ENCODE measurements at places on chromosomes 16 and 17. TPM values are rescaled to one million over a fixed set of nuclear protein-coding genes. Genes with fewer than 3 reads are reported as not detected.

GRCh38 chr17:7587420-7588151, 2.3 kb downstream of the SOX15 start:
- no peak for DNase-seq

DNA sequence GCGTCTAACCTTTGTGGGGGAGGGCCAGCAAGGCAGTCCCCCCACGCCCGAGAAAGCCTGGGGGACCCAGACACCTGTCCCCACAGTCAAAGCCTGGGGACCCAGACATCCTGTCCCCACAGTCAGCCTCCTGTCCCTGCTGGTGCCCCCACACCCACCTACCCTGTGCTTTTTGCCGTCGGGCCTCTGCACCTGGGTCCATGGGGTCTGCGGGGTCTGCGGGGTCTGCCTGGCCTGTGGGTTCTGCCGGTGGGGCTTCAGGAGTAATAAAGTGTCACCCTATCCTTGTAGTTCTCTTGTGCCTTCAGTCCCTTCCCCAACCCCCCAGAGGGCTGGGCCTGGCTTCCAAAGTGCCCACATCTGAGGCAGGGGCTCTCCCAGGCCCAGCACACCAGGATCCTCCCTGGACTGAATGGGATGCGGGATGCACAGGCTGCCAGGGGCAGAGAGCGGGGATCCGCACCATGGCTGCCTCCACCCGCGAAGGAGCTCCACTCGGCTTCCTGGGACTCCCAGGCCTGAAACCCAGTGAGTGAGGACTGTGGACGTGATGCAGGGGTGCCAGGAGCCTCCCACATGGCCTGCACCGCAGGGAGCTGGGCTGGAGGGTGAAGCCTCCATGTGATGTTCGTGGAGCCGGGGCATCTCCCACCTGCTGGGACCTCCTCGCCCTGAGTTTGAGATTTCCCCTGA, 16.3 kb upstream of the DPEP1 start:
- DNase-seq: no peak

DNA sequence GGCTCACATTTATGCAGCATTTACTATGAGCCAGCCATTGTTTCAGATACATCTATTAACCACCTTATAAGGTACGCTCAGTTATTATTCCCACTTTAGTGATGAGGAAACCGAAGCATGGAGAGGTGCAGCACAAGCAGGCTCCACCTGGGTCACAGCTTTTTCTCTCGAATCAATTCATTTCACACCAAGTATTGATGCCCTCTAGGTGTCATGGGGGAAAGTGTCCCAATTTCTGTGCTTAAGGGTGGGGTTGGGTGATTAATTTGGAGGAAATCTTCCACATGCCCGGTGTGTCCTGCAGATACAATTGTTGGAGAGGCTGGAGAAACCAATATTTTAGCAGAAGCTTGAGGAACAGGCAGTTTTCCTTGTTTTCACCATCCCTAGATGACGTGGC, 62.7 kb upstream of the DNAJA2 start:
- no peak for DNase-seq

DNA sequence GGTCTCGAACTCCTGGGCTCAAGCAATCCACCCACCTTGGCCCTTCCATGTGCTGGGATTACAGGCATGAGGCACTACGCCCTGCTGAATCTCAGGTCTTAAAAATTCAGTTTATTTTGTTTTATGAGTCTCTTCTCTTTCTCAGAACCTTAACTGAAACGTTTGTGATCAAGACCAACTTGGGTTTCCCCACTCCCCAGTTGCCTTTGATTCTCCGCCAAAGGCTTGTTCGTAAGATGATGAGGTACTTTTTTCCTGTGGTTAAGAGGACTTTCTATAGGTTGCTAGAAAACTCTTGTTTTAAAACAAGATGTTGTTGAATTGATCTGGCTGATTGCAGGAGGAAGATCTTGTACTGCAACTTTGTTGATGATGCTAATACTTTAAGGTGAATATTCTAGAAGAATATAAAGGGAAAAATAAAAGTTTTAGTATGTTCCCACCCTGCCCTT, 11.7 kb downstream of the ABCC1 start:
- DNase-seq: no peak

The DBNDD1 gene
- polyA plus RNA-seq: 7.2 TPM

DNA sequence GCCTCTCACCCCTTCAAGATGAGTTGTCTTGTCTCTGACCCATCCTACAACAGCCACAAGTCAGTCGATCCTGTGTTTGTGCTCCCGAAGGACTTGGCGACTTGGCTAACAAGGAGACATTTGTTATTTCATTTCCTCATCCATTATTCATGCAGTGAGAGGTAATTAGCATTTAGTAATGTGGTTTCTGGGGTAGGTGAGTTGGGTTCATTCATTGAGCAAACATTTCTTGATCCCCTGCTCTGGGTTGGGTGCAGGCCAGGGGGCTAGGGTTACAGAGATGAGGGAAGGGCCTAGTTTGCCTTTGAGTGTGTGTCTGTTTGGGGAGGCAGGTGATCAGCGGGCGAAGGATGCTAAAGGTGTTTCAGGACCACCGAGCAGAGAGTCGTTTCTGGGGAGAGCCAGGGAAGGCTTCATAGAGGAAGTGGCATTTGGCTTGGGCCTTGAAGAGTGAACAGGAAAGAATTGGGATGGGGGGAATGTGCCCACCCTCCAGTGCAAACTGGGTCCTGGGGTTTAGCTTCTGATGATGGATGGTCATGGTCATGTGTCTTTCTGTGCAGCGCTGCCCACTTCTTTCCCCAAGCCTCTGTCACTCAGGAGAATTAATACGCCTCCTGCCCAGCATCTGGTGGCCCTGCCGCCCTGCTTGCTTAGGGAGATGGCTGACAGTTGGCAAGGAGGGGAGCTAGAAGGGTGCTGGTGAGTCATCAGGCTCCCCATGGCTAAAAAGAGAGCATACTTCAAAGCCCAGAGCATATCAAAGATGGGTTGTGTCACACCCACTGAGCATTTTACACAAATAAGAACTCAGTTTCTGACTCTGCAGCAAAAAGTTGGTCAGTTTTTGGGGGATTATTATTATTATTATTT, 38.5 kb downstream of the MSI2 start:
- no peak for DNase-seq

DNA sequence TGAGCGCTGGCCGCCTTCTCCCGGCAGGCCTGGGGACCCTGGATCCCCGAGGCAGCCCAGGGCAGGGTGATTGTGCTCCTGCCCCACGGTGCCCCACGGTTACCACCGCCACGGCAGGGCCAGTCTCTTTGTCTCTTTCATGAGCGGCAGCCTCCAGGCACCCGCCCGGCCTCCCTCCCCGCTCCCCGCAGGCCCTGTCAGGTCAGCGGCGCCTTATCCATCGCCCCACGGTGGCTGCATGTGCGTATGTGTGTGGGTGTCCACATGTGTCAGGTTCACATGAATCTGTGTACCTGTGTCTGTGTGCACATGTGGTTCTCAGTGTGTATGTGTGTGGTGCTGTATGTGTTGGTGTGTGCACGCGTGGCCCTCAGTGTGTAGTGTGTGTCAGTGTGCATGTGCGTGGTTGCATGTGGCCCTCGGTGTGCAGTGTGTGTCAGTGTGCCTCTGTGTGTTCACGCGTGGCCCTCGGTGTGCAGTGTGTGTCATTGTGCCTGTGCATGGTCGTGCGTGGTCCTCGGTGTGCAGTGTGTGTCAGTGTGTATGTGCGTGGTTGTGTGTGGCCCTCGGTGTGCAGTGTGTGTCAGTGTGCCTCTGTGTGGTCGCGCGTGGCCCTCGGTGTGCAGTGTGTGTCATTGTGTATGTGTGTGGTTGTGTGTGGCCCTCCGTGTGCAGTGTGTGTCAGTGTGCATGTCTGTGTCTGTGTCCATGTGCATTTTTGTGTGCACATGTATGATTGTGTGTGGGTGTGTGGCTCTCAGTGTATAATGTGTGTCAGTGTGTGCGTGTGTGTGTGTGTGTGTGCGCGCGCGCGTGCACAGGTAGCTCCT, 239.2 kb upstream of the GSE1 start:
- no peak for DNase-seq

The ADAM11 gene
- not detected for polyA plus RNA-seq

DNA sequence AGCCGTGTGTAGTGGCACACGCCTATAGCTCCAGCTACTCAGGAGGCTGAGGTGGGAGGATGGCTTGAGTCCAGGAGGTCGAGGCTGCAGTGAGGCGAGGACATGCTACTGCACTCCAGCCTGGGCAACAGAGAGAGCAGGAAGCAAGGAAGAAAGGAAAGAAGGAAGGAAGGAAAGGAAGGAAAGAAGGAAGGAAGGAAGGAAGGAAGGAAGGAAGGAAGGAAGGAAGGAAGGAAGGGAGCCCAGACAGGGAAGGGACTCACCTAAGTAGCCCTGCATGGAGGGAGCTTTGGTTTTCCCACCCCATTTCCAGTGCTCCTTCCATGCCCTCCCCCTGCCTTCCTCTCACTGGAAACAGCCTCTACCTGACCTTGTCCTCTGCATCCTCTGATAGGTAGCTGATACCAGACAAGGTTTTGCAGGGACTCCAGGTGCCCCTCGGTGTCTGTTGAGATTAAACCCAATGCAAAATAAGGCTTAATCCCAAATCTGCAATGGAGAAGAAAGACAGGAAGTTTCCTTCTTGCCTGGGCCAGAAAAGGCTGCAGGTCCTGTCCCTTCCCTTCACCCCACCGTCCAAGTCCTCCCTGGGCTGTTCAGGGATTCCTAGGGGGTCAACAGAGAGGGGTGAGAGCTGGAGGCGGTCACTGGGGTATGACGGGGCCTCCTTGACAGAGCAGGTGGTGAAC, 21.5 kb upstream of the CA4 start:
- no peak for DNase-seq

DNA sequence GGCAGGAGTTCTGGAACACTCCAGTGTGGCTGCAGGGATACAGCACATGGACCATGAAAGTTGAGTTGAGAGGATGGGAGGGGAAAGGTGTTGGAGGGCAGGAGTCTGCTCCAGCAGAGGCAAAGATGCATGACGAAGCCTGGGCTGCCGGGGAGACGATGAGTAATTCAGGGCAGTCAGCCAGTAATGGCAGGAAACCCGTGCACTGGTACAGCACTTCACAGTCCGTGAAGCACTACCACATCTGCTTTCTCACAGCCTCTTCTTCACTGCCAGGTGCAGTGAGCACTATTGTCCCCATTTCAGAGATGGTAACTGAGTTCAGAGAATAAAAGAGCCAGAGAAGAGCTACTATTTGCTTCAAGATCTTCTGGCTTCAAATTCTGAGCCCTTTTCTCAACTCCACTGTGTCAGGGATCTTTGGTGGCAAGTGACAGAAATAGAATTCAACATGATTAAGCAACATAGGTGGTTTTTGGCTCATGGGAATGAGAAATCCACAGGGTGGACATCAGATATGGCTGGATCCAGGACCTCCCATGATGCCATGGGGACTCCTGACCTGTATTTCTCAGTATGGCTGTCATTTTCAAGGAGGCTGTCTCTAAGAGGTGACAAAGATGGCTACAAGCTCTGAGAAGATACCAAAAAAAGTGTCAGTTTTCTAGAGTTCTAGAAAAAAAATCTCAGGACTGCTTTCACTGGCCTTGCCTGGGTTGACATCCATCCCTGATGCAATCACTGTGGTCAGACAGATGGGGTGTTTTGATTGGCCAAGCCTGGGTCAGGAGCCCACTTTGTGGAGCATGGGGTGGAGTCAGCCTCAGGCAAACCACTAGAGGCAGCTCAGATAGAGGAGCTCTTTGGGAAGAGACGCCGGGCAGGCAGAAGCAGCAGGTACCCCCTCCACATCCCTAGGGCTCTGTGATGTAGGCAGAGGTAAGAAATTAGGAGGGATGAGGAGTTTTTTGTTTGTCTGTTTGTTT, 24.7 kb downstream of the IL21R start:
- no peak for DNase-seq

- peak; percentile 95 for DNase-seq
These were observed 4.3 kb upstream of the TLCD2 start for GRCh38 chr17:1714427-1714979.

The CD300E gene
- polyA plus RNA-seq: 0.68 TPM

- no peak for DNase-seq
These were observed 40.4 kb upstream of the CORO6 start for GRCh38 chr17:29663155-29663554.

The CDRT15 gene
- polyA plus RNA-seq: not detected

GRCh38 chr17:15307710-15308111, 33.7 kb downstream of the TEKT3 start:
- DNase-seq: no peak

DNA sequence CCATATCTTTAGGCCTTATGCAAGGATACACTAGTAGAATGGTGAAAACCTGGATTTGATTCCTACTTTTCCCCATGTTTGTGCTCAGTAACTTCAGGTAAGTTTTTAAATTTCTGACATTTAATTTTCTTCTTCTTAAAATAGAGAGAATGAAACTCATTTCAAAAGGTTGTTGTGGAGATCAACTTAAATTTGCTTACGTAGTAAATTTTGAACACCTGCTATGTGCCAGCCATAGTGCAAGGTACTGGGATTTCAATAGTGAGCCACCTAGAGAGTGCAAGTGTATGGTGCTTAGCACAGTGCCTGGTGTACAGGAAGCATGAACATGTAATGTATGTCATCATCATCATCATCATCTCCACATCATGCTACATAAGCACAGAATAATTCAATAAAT, 73.6 kb upstream of the SMIM36 start:
- DNase-seq: no peak

DNA sequence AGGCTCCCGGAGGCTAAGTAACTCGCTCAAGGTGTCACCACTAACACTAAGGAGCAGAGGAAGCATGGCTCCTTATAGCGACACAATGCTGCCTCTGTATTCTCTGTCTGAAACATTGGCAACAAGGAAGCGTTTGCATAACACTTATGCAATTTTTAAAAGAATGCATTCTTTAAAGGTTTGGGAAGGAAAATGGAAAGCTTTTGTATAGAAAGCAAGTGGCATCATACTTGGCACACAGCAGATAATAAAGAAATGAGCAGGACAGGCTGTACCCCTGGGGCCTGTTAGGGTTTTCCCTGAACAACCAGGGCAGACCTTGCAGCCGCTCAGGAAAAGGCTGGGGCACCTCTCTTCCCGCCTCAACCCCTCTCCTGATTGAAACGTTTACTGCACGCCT, 36.9 kb downstream of the PPL start:
- DNase-seq: no peak

GRCh38 chr16:12612598-12613101, 191.0 kb downstream of the CPPED1 start:
- DNase-seq: no peak

The SLC16A11 gene
- 0.09 TPM for polyA plus RNA-seq

DNA sequence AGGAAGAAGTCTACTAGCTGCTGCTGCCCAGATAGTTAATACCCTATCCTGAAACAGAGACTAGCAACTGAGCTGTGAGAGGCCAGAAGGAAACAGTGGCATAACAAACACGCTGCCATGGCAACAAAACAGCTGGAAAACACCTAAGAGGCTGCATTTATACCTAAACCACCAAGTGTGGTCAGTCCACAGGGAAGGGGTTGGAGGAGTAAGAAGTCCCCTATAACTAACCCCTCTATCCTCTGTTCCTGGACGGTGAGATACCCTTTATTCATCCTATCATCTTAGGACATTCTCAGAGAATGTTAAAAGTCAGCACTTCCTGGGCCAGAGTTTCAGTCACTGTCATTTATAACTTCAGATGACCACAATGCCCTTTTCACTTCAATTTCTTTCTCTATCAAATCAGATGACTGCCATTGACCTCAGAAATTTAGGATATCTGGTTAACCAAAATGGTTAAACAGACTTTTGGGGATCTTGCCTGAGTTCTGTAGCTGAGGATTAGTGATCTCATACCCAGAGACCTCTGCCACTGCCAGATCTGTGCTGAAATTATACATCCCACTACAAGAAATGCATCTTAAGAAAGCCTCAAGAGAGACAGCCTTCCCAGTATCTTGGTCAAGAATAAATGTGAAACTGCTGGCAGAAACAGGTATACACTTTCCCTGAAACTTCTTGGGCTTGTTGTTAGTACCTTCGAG, 36.2 kb downstream of the STH start:
- DNase-seq: no peak

All from muscle of arm (tissue), 14 donors.